ENCODE measurements at places on chromosomes 2 and 18.

DNA sequence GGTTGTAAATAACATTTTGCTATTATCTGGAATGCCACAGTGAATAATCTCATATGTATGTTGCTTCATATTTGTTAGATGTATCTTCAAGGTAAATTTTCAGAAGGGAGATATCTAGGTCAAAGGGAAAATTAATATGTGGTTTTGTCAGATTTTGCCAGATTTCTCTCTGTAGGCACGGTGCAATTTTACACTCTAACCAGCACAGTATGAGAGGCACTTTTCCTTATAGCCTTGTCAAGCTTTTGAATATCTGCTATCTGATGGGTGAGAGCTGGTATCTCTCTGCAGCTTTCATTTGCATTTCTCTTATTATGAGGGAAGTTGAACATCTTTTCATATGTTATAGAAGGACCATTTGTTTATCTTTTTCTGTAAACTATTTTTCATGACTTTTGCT, 175.7 kb upstream of the PGAP1 start:
- no peak for DNase-seq

DNA sequence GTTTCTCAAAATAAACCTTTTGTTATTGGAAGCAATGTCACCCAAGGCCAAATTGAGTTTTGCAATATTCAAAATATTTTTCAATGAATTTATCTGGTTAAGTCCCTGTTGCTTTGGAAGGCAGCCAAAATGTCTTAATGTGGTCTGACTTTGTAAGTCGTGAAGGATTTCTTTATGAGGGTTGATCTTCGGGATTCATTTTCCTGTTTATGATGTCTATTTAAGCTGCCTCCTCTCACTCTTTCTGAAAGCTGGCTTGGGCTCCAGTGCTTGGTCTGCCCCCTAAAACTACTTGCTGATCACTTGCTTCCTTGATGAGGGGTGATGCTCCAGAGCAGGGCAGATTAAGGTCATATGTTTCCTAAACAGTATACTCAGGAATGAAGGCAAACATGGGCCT, 141.1 kb downstream of the ANTXR1 start:
- no peak for DNase-seq

DNA sequence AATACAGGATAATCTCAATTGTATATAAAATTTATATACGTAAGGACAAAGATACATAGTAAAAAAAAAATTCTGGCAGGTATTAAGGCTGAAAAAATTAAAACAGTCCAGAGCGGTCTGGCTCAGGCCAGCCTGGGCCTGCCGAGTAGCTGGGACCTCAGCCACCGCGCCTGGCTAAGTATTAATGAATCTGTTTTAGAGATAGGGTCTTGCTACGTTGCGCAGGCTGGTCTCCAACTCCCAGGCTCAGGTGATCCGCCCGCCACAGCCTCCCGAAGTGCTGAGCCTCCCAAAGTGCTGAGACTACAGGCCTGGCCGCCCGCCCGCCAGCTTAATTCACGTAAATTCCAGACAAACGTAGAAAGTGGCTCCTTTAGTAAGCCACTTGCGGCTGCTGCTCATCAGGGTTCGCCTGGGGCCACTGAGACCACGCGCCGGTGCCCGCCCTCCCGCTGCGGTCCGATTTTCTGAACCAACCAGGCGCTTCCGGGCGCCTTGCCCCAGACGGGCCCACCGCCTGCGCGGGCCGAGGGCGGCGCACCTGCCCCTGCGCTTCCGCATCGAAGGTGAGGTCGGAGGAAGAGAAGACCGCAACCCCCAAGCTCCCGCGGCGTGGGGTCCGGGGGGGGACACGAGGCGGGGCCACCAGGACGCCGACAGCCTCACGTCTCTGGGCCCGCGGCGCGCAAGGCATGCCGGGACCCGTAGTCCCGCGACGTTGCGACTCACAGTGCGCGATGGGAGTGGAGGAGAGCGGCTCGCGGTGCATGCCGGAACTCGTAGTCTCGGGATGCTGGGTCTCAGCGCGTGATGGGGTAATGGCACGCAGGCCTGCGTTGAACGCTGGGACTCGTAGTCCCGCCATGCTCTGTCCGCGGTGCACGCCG, 695 bp upstream of the CTDP1 start:
- DNase-seq, result peak; percentile 95

DNA sequence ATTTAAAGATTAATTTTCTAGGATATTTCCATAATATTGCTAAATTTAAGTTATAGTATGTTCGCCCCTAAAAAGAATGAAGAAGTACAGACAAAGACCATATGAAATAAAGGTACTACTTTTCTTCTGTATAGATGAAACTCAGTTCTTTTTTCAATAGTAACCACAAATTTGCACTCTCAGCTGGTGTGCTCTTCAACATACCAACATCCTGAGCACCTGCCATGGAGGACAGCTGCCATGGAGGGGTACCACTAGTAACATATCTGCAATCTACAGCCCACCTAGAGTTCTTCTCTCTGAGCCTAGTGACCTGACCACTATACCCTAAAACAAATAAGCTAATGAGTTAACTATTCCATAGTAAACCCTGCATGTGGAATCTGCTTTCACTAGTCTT, 36.8 kb upstream of the ERCC3 start:
- no peak for DNase-seq

GRCh38 chr18:77395953-77396352, 146.3 kb downstream of the GALR1 start:
- DNase-seq, result no peak

- no peak for DNase-seq
Measured at GRCh38 chr2:70300771-70301343, 1.0 kb downstream of the FAM136A start.

Data from stimulated activated CD8-positive, alpha-beta memory T cell treated with anti-CD3 and anti-CD28 coated beads, Interleukin-2, amount 100 ng/mL, for 1 hour (primary cell).